NCI-H1436 treated with DMSO at 0.1 percent for 48 hours (cell line): ENCODE measurements at places on chromosomes 3 and 15.

DNA sequence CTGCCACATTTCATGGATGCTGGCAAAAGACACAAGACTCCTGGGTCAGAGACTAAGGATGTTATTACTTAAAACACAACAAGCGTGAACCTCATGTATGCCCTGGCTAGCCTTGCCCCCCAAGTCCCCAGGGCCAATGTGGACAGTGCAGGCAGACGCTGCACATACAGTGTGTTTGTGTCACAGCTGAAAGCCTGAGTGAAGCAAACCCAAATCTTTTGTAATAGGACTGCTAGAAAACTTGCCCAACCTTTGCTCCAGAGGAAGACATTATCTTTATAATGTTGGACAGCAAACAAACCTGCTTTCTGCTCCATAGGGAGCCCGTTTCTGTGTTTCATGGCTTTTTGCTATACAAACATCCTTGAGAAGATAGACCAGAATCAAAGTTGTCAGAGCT lies 282.0 kb upstream of the RORA start:
- no peak for DNase-seq

DNA sequence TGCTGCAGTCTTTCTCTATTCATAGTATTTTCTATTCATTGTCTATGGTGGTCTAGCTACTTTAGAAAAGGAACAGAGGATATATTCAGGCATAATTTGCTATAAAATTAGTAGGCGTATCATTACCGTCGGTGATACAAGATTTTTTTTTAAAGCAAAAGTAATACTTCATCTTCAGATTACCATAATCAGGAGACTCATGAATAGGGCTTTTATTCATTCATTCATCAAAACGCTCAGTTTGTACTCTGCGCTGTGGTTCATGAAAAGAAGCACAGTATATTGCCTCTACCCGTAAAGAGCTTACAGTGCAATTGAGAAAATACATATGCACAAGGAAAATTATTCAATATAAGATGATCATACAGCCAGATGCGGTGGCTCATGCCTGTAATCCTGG lies 136.7 kb upstream of the CHRM5 start:
- no peak for DNase-seq

GRCh38 chr15:60859996-60860494 lies 369.1 kb downstream of the RORA start:
- DNase-seq, result no peak

DNA sequence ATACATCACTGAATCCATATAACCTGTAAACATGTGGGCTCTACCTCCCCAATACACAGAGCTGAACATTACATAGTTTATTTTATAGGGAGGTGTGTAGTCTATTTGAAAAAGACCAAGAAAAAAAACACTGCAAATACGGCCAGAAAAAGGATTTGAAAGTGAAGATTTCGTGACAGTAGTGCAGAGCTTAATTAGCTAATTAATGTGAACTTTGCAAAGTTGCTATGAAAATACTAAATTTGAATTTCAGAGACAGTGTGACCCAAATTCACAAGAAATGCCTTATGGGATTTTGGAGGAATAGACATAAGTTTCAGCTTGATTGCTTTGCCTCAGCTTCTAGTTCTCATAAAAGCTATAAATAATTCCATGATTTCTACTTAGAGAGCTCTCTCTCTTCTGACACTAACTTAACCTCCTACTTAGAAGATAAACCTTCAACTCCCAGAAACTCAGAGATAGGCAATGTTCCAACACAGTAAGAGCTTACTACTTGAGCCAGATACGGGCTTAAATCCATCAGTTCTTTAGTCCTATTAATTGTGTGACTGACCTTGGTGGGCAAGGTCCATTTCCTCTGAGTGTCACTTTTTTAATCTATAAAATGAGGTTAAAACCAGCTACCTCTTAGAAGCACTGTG lies 87.3 kb upstream of the THBS1 start:
- no peak for DNase-seq
